ENCODE measurements at places on chromosomes 3 and 15. TPM values are rescaled to one million over a fixed set of nuclear protein-coding genes. Genes with fewer than 3 reads are reported as not detected.

Gene CYP19A1
- total RNA-seq, result not detected

Gene SLC28A2
- not detected for total RNA-seq

Gene THSD4
- not detected for total RNA-seq

Gene ERC2
- not detected for total RNA-seq

Gene ECE2
- total RNA-seq, result not detected

Gene FETUB
- total RNA-seq, result not detected

Gene PLA2G4E
- not detected for total RNA-seq

- no peak for DNase-seq
- peaks cover 52% of the 10 kb centered on the region for H3K4me1 ChIP-seq
- no peak overlapping the region for H3K27ac ChIP-seq
- peaks cover 53% of the 10 kb centered on the region for H3K27me3 ChIP-seq
- no peaks in the 10 kb centered on the region for H3K36me3 ChIP-seq
These were observed 1.6 kb upstream of the SHOX2 start for GRCh38 chr3:158107605-158108444.

DNA sequence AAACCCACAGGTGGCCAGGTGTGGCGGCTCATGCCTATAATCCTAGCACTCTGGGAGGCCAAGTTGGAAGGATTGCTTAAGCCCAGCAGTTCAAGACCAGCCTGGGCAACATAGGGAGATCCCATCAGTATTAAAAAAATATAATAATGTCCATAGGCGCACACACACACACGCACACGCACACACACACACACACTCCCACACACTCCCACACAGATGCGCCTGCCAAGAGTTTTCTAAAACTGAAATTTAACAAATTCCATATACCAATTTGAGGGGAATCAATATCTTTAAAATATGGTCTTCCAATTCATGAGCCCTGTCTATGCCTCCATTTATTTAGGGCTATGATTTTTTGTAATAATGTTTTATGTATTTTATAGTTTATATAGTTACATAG is 17.0 kb downstream of the SHISA5 start:
- no peak overlapping the region for H3K4me3 ChIP-seq
- H3K36me3 ChIP-seq, result no peaks in the 10 kb centered on the region
- DNase-seq, result no peak
- no peaks in the 10 kb centered on the region for H3K27me3 ChIP-seq
- no peaks in the 10 kb centered on the region for H3K4me1 ChIP-seq

- no peaks in the 10 kb centered on the region for H3K36me3 ChIP-seq
- H3K27ac ChIP-seq, result no peak overlapping the region
- no peak overlapping the region for H3K4me3 ChIP-seq
- no peaks in the 10 kb centered on the region for H3K27me3 ChIP-seq
These were observed 50.3 kb upstream of the OSBPL11 start for GRCh38 chr3:125645616-125646015.

DNA sequence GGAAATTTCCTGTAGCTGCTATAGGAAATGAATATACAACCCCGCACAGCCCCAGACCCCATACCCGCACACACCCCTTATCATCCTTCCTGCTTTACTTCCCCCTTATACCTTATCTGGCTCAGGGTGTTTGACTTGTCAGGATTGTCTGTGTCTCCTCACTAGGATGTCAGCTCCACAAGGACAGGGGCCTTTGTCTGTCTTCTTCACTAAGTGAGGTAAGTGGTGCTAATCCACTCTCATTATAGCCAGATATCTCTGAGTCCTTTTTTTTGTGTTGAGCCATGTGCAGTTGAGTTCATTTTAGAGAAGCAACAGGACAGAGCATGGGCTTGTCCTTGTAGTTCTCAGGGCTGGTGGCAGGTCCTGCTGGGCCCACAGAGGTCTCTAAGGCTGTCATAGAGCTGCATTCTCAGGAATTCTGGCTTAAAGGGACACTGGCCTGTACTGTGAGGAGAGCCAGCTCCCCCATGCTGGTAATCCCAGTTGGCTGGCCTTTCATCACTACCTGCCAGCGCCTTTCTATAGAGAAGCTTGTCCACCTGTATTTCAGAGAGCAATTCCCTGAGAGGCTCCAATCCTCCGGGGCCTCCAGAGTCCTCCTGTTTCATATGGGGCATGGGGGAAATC is 9.0 kb downstream of the KY start:
- no peaks in the 10 kb centered on the region for H3K36me3 ChIP-seq
- H3K4me3 ChIP-seq, result no peak overlapping the region
- no peaks in the 10 kb centered on the region for H3K27me3 ChIP-seq
- no peaks in the 10 kb centered on the region for H3K4me1 ChIP-seq
- DNase-seq, result no peak

DNA sequence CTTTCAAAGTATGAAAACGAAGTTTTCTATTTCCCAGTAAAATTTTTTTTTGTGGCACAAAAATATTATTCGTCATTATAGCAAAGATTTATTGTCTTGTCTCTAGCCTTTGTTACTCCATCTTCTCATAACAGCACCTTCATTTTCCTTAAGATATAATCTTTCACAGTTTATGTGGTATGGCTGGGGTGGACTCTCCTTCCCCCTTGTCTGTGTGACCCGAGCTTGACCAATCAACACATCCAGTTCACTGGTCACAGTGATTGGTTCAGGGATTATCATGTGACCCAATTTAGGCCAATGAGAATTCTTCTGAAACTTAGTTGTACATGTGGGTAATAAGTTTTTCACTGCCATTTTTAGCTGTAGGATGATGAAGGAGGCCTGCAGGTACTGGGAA is 71.2 kb upstream of the DCBLD2 start:
- H3K27me3 ChIP-seq, result no peaks in the 10 kb centered on the region
- H3K36me3 ChIP-seq, result no peaks in the 10 kb centered on the region
- no peaks in the 10 kb centered on the region for H3K4me1 ChIP-seq
- H3K4me3 ChIP-seq, result no peak overlapping the region

GRCh38 chr3:100927775-100928174 is 65.4 kb downstream of the ABI3BP start:
- no peaks in the 10 kb centered on the region for H3K4me1 ChIP-seq
- DNase-seq, result no peak
- no peaks in the 10 kb centered on the region for H3K27me3 ChIP-seq
- H3K36me3 ChIP-seq, result no peaks in the 10 kb centered on the region
- no peak overlapping the region for H3K4me3 ChIP-seq

GRCh38 chr3:66138336-66139313 is 82.2 kb upstream of the SLC25A26 start:
- H3K27ac ChIP-seq, result no peak overlapping the region
- DNase-seq, result no peak
- no peaks in the 10 kb centered on the region for H3K27me3 ChIP-seq
- no peaks in the 10 kb centered on the region for H3K36me3 ChIP-seq
- H3K4me3 ChIP-seq, result no peak overlapping the region

- DNase-seq, result no peak
- H3K27ac ChIP-seq, result no peak overlapping the region
- H3K36me3 ChIP-seq, result no peaks in the 10 kb centered on the region
- H3K27me3 ChIP-seq, result peaks cover 88% of the 10 kb centered on the region
- H3K4me3 ChIP-seq, result no peak overlapping the region
These were observed 3.7 kb downstream of the NR2F2 start for GRCh38 chr15:96334017-96334704.

- H3K27me3 ChIP-seq, result no peaks in the 10 kb centered on the region
- H3K27ac ChIP-seq, result no peak overlapping the region
These were observed 128.5 kb upstream of the GAP43 start for GRCh38 chr3:115494826-115495225.

DNA sequence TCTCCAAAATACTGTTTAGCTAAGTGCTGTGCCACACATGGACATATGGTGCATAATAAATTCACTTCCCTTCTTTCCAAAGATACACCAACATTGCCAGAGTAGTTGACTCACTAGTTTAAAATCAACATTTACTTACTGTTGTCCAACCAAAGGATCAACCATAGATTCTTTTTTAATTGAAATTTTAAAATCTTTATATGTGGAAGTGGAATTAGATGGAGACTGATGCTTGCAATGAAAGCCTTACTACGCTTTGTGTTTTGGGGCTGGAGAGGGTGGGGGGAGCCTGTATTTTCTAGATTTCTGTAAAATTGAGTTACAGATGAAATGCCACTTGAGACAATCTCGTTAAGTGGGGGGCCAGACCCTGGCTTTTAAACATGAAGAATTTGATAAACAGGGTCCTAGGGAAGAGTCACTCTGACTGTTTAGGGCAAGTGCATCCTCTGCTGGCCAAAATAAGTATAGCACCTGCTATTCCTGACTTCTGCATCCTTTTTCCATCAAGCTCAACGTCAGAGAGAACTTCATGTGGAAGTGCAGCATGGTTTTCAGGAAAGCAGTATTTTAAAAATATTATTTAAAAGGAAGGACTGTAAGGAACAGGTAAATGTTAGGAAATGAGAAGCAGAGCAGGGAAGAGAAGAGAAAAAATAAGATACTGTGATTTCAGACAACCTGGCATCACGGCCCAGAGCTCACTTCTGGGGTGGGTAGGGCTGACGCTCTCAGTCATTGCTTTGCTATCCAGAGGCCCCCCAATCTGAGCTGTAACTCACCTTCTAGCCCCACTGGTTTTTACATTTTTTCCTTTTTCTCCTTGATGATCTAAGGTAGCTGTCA is 76.7 kb downstream of the BOC start:
- peak; percentile 28 for DNase-seq
- H3K27ac ChIP-seq, result no peak overlapping the region
- no peak overlapping the region for H3K4me3 ChIP-seq
- H3K27me3 ChIP-seq, result no peaks in the 10 kb centered on the region

GRCh38 chr3:9168241-9168741 is 81.2 kb downstream of the SRGAP3 start:
- no peaks in the 10 kb centered on the region for H3K36me3 ChIP-seq
- H3K27ac ChIP-seq, result no peak overlapping the region
- DNase-seq, result no peak
- no peak overlapping the region for H3K4me3 ChIP-seq
- H3K27me3 ChIP-seq, result no peaks in the 10 kb centered on the region
- H3K4me1 ChIP-seq, result peaks cover 43% of the 10 kb centered on the region

GRCh38 chr3:37074178-37074577 is 80.9 kb downstream of the MLH1 start:
- H3K27ac ChIP-seq, result no peak overlapping the region
- DNase-seq, result no peak
- no peaks in the 10 kb centered on the region for H3K4me1 ChIP-seq
- no peaks in the 10 kb centered on the region for H3K27me3 ChIP-seq
- H3K4me3 ChIP-seq, result no peak overlapping the region

GRCh38 chr15:72970933-72971760 is 81.1 kb upstream of the NEO1 start:
- H3K27ac ChIP-seq, result no peak overlapping the region
- DNase-seq, result no peak
- no peak overlapping the region for H3K4me3 ChIP-seq
- H3K36me3 ChIP-seq, result no peaks in the 10 kb centered on the region
- no peaks in the 10 kb centered on the region for H3K4me1 ChIP-seq
- H3K27me3 ChIP-seq, result peaks cover 16% of the 10 kb centered on the region

- peaks cover 7% of the 10 kb centered on the region for H3K36me3 ChIP-seq
- peaks cover 36% of the 10 kb centered on the region for H3K4me1 ChIP-seq
- no peak overlapping the region for H3K4me3 ChIP-seq
- no peak for DNase-seq
- H3K27me3 ChIP-seq, result no peaks in the 10 kb centered on the region
- no peak overlapping the region for H3K27ac ChIP-seq
These were observed 68.3 kb downstream of the SLCO3A1 start for GRCh38 chr15:91921843-91922198.

GRCh38 chr3:44330444-44330843 is 8.1 kb upstream of the TCAIM start:
- no peak overlapping the region for H3K4me3 ChIP-seq
- no peaks in the 10 kb centered on the region for H3K36me3 ChIP-seq

- peaks cover 52% of the 10 kb centered on the region for H3K4me1 ChIP-seq
- no peak overlapping the region for H3K27ac ChIP-seq
- H3K36me3 ChIP-seq, result peaks cover 73% of the 10 kb centered on the region
- DNase-seq, result no peak
These were observed 78.9 kb downstream of the TGFBR2 start for GRCh38 chr3:30685267-30685667.

DNA sequence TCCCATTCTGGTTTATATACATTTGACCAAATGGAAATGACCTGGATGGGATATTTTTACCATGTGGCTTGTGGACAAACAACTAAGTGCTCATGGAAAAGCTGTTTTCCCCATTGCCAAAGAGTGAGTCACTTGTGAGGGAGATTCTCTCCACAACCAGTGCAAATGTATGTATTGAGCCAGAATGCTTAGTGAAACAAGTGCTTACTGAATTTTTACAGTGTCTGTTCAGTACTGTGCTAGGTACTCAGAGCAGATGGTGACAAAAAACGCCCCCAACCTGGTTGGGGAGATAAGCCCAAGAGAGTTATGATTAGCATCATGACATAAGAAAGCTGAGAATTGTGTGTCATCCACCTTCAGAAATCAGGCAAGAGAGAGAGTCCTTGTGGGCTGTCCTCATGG is 2.3 kb downstream of the CHP1 start:
- H3K27ac ChIP-seq, result no peak overlapping the region
- no peak for DNase-seq
- H3K4me3 ChIP-seq, result no peak overlapping the region
- peaks cover 3% of the 10 kb centered on the region for H3K36me3 ChIP-seq
- H3K4me1 ChIP-seq, result peaks cover 20% of the 10 kb centered on the region

DNA sequence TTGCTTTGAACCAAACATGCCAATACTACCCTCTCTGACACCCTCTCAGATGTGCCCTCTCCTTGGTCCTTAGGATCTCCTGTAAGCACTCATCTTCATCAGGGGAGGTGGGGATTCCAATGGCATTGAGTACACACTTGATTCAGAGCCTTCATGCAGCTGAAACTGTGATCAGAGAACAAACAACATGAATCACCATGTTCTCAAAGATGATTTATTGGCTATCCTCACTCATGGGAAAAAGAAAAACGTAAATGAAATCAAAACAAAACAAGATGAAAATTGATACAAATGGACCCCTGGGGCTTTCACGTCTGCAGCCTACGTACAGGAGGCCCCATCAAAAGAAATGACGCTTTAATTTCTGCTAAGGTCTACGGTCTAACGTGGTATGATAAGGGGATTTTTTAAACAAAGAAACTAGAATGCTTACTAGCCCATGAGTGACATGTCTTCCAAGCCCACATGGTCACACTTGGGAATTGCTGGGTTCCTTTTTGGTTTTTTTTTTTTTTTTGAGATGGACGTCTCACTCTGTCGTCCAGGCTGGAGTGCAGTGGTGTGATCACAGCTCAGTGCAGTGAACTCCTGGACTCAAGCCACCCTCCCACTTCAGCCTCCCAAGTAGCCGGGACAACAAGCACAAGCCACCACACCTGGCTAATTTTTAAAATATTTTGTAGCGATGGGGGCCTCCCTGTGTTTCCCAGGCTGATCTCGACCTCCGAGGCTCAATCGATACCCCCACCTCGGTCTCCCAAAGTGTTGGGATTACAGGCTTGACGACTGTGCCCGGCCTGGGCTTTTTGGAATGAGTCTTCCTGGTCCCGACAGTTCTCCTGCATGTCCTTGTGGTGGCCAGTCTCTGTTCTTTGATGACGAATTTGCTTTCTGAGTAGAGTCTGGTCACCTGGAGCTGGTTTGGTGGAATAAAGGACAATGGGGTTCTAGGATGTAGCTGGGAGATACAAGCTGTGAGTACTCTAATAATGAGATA is 202.6 kb downstream of the XXYLT1 start:
- no peak overlapping the region for H3K27ac ChIP-seq
- no peak overlapping the region for H3K4me3 ChIP-seq
- H3K4me1 ChIP-seq, result no peaks in the 10 kb centered on the region
- H3K27me3 ChIP-seq, result no peaks in the 10 kb centered on the region
- H3K36me3 ChIP-seq, result peaks cover 6% of the 10 kb centered on the region
- DNase-seq, result no peak

GRCh38 chr3:44510000-44510368 is 32.5 kb upstream of the ZNF445 start:
- H3K27ac ChIP-seq, result peak overlapping the region; percentile 79
- peaks cover 25% of the 10 kb centered on the region for H3K4me1 ChIP-seq
- peak overlapping the region; percentile 91 for H3K4me3 ChIP-seq
- H3K27me3 ChIP-seq, result no peaks in the 10 kb centered on the region
